ENCODE measurements at places on chromosomes 11 and 22.

DNA sequence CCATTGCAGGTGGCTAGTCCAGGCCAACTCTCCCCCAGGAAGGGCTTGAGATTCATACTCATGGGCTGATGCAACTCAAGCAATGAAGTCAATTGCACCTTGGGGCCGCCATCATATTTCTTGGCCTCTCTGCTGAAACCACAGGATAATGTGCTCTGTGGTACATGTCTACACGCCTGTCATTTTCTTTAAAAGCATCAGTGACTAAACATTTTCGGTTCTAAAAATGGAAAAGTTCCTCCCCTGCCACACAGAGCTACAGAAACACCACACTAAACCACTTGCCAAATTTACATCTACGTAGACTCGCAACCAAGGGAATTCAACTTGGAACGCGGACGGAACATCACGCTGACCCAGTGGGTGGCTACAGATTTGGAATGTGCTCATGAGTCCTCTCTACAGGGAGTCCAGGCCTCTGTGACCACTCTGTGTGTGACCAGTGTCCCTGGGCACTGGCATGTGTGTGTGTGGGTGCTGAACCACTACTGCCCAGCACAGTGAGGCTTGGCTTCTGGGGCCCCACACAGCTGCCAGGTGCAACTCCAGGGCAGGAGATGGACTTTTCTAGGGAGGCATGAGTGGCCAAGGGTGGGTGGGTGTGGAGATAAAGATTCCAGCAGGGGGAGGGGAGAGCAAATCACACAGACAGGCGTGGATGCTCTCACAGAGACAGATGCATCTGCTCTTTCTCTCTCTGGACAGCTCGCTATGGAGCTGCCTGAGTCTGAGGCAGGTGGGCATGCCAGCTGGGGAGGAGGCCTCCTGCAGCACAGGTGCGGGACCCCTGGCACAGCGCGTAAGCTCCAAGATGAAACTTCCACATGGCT, 261.9 kb downstream of the CTTN start:
- no peak for DNase-seq

- DNase-seq = peak; percentile 93
Observed at GRCh38 chr22:39519681-39520225, 609 bp upstream of the ATF4 start.

DNA sequence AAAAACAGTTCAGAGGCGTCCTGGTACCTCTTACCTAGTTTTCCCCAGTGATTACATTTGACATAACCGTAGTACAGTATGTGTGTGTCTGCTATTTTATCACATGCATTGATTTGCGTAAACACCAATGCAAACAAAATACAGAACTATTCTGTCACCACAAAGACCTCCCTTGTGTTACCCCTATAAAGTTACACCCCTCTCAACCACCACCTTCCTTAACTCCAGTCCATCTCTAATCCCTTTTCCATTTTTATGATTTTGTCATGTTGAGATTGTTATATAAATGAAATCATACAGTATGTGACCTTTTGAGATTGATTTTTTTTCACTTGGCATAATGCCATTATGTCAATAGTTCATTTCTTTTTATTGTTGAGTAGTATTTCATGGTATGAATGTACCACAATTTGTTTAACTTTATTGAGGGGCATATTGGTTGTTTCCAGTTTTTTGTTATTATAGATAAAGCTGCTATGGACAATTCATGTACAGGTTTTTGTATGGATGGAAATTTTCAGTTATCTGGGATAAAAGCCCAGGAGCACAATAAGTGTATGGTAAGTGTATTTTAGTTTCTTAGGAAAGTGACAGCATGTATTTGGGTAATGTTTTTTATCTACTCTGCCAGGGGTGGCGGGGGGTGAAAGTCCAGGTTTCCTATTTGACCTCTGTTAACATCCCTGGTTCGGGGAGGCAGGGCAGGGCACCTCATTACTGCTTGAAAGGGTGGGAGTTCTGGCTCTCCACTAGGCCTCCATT, 6.0 kb upstream of the SLC37A2 start:
- DNase-seq = no peak

DNA sequence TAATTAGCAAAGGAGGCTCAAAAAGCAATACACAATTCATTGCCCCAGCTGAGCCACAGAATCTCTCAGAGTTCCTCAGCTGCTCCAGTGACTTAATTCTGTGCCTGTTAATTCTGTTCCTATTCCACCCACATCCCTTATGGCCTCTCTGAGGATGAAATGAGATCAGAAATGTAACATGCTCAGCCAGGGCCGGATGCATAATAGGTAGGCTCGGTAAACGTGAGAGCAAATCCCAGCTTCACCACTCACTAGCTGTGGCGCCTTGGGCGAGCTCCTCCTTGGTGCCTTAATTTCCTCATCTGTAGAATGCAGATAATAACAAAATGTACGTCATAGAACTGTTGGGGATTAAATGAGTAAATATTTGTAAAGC, 42.8 kb upstream of the DKK3 start:
- DNase-seq = no peak

- DNase-seq = no peak
Observed at GRCh38 chr22:31952094-31952401, 7.7 kb downstream of the YWHAH start.

- no peak for DNase-seq
Observed at GRCh38 chr11:133718238-133718637, 127.1 kb downstream of the SPATA19 start.

DNA sequence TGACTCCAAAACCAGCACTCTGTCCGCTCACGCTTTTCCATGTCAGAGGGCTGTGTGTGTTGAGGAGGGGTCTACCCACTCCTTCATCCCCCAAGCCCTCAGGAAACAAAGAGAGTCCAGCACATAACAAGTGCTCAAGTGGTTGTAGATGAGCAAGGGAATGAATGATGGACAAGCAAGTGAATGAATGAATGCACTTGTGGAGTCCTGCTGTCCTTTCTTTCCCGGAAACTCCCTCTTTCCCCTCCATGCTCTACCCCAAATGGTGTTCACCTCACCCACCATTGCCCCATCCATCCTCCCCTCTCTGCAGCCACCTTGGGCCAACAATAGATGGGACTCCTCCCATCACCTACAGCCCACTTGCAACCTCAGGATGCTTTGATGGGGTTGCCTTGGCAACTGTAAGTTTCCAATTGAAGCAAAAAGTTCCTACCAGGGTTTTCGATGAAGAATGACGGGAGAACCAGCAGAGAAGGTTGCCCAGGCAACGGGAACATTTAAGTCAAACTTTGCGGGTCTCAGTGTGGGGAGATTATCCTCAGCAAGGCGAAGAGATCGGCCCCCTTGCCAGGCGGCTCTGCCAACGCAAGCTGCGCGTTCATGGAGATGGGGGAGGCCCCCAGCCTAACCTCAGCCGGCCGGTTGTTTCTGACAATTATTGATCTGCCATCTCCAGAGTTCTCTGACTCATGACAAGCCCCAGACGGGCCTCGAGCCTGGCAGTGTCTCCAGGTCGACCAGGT, 51.1 kb downstream of the MCM5 start:
- no peak for DNase-seq

DNA sequence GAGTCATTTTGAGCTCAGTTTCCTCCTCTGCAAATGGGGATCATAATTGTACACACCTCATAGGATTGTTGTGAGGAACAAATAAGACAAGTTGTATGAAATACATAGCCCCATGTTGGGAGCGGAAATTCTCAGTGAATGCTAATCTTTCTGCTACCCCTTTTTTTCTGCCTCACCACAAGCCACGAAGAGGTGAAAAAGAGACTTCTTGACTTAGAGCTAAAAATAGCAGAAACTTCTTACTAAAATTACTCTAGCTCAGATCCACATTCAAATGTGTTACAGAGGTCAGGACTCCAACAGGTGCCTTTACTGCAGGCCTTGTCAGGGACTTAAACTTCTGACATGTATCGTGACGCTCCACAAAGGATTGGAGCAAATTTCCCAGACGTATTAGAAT, 128.5 kb downstream of the MIAT start:
- no peak for DNase-seq

GRCh38 chr11:124108156-124108555, 7.1 kb upstream of the VWA5A start:
- no peak for DNase-seq

GRCh38 chr11:83922318-83922717, 636.2 kb upstream of the CCDC90B start:
- no peak for DNase-seq

GRCh38 chr11:59857439-59858434, 8.6 kb downstream of the TCN1 start:
- no peak for DNase-seq

GRCh38 chr11:2325719-2326118, 23.9 kb downstream of the TSPAN32 start:
- DNase-seq = no peak

- no peak for DNase-seq
Observed at GRCh38 chr11:128299132-128299726, 288.1 kb downstream of the ETS1 start.

- no peak for DNase-seq
Observed at GRCh38 chr22:29215012-29215860, 9.5 kb downstream of the EMID1 start.

- DNase-seq = no peak
Observed at GRCh38 chr22:30045494-30045887, 34.8 kb upstream of the HORMAD2 start.

- DNase-seq = no peak
Observed at GRCh38 chr22:17772249-17772957, 1.9 kb downstream of the BID start.

- no peak for DNase-seq
Observed at GRCh38 chr22:45483918-45484499, 18.7 kb upstream of the FBLN1 start.

DNA sequence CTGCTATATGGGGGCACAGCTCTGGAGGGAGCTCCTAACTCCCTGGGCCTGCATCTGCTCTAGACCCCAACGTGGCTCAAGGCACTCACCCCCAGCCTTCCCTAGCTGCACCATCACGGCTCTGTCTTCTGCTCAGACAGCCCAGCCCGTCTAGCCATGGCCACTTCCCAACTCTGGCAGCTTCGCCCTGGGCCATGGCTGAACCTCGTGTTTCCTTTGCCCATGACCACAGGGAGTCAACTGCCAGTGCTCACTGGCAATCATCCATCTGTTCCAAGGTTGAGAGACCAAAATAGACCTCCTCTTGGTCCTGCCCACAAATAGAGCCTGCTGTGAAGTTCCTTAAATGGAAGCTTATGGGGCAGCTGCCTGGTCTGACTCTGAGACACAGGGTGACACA, 5.4 kb downstream of the LMO1 start:
- DNase-seq = no peak

- DNase-seq = no peak
Observed at GRCh38 chr11:68761801-68762200, 10.5 kb upstream of the TESMIN start.

- no peak for DNase-seq
Observed at GRCh38 chr11:35617687-35618496, at the start of gene FJX1. Gene FJX1 (plus strand): TSS chr11:35618460. CDS start chr11:35618637, 177 bp downstream.

DNA sequence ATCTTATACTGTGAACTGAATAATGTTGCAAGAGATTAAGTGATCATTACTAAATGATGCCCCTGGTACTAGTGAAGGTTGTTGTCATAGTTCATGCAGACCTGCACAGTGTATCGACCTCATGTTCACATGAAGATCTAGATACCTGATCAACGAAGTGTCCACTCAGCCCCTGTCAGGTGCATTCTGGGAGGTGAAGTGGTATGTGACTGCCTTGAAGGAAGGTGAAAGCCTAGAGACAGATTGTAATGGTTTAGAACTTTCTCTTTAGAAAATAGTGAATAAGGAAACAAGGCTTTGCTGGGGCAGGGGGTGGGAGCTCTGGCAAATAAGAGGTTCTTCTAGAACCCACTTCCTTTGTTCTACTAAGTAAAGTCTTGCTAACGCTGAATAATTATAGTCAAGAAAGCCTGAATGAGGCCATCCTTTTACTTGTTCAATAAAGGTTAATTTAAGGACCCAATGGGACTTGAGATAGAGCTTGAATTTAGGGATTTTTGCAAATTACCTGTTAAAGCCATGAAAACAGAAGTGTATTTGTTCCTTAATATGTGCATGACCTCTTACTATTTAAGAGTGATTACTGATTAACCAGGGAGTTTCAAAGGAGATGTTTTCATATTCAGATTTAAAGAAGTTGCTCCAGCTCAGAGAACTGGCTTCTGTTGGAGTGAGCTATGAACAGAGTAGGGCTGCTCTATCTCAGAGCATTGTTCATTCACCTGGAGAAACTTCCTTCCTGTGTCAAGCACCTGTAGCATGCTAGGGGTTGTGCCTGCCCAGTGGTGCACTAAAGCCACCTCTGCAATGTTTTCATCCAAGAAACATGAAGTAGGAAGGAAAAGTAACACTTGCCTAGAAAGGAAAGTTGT, 45.3 kb downstream of the C22orf31 start:
- DNase-seq = no peak

- no peak for DNase-seq
Observed at GRCh38 chr11:21650961-21651360, 541.9 kb upstream of the ANO5 start.

GRCh38 chr22:48342732-48343131, 1484.9 kb downstream of the BRD1 start:
- DNase-seq = no peak

GRCh38 chr22:36425977-36426523, 38.3 kb upstream of the MYH9 start:
- no peak for DNase-seq

DNA sequence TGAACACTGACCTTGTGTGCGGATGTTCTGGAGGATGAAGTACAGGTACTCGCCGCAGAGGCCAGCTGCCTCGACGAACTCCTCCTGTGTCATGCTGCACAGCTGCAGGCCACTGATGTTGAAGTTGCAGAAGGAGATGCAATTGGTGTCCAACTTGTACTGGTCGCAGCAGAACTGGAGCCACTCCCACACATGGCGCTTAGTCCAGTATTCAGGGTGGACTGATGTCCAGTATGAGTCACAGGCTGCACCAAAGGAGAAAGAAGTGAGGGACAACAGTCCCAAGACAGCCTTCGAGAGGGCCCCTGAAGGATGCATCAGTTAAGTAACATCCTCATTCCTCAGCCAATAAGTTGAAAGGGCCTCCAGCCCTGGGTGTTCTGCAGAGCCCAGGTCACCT, 20.1 kb downstream of the ELF5 start:
- no peak for DNase-seq

GRCh38 chr11:14384338-14384737, 25.4 kb upstream of the RRAS2 start:
- DNase-seq = no peak

- no peak for DNase-seq
Observed at GRCh38 chr11:115885535-115886421, 381.6 kb upstream of the CADM1 start.

- DNase-seq = no peak
Observed at GRCh38 chr22:25172153-25172552, 27.5 kb upstream of the CRYBB3 start.

- no peak for DNase-seq
Observed at GRCh38 chr22:26650722-26651421, 6.5 kb upstream of the MIAT start.
